T-cell (primary cell): ENCODE measurements at places on chromosomes 12 and 14. TPM values are rescaled to one million over a fixed set of nuclear protein-coding genes. Genes with fewer than 3 reads are reported as not detected.

Gene LRFN5
- total RNA-seq = not detected

Gene SERPINA9
- total RNA-seq = not detected

Gene TGFB3
- 9.6 TPM for total RNA-seq

Gene WDHD1
- 2.5 TPM for total RNA-seq

Gene NFATC4
- 0.82 TPM for total RNA-seq

DNA sequence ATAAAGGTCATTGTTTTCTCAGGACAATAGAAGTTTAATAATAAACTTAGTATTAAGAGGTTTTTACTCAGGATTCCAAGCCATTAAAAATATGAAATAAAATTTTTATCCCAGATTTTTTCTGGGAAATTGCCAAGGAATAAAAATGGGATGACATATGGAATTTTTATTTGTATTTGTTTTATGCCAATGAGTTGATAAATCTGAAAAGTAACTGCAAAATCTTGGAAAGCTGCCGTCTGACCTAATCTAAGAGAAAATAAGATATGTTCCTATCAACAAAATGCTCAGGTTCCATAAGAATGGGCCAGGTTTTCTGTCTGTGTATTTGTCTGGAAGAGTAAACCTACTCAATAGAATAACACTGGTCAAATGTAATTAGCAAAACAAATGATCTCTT lies 22.2 kb upstream of the KERA start:
- no peak for DNase-seq
- H3K4me1 ChIP-seq = no peaks in the 10 kb centered on the region
- H3K4me3 ChIP-seq = no peak overlapping the region
- no peaks in the 10 kb centered on the region for H3K36me3 ChIP-seq
